NCI-H446 (cell line): ENCODE measurements at places on chromosomes 3 and 15.

GRCh38 chr15:89469426-89470096, 26.8 kb downstream of the RHCG start:
- no peak for DNase-seq

- no peak for DNase-seq
Observed at GRCh38 chr3:162338514-162338913, 841.9 kb downstream of the OTOL1 start.

- no peak for DNase-seq
Observed at GRCh38 chr15:63188247-63188925, 1.0 kb upstream of the RAB8B start.

DNA sequence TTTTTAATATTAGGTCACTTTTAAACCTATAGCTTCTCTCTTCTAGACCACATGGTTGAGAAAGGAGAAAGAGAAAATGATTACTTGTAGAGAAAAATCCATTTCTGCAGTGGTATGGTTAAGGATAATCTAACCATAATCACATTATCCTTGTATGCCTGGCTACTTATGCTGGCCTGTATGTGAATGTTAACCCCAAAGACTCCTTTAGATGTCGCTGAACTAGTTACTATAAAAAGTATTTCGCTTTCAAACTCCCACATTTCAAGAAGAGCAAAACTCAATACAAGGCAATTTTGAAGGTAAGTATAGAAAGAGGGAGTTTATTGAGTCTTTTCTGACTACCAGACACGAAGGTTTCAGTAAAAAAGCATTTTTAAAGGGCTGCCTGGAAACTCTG, 2.2 kb downstream of the KCTD6 start:
- DNase-seq, result no peak

DNA sequence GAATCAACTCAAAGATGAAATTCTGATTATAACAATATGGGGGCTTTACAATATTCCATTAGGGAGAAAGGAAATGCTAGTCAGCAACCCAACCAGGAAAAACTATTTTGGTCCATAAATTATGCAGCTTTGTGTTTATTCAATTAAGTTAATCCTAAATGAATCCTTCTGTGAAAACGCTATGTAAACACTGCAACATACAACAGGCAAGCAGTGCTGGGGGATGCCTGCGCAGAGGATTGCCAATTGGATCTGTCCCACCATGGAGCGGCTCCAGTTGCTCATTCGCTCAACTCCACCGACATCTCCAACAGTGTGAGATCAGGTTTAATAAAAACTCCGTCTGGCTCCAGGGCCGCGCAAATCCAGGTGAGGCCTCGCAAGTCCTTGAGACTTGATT, 290.5 kb upstream of the VEPH1 start:
- DNase-seq, result peak; percentile 31

DNA sequence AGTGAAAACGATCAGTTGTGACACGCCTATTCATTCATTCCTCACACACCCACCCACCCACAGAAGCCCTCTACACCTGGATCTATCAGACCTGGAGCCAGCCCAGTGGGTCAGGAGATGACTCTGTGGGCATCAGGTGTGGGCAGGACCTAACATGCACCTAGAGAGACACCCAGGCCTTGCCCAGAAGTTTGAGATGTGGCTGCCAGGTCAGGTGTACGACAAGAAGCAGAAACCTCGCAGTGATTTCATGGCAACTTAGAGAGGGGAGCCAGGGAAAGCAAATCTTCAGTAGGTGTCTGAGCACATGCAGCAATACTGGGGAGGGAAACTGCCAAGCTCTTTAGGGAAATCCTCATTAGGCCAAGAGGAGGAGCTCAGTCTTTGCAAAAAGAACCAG, 264.7 kb upstream of the ROPN1 start:
- no peak for DNase-seq

- no peak for DNase-seq
Observed at GRCh38 chr3:55675478-55675877, 188.4 kb upstream of the WNT5A start.

DNA sequence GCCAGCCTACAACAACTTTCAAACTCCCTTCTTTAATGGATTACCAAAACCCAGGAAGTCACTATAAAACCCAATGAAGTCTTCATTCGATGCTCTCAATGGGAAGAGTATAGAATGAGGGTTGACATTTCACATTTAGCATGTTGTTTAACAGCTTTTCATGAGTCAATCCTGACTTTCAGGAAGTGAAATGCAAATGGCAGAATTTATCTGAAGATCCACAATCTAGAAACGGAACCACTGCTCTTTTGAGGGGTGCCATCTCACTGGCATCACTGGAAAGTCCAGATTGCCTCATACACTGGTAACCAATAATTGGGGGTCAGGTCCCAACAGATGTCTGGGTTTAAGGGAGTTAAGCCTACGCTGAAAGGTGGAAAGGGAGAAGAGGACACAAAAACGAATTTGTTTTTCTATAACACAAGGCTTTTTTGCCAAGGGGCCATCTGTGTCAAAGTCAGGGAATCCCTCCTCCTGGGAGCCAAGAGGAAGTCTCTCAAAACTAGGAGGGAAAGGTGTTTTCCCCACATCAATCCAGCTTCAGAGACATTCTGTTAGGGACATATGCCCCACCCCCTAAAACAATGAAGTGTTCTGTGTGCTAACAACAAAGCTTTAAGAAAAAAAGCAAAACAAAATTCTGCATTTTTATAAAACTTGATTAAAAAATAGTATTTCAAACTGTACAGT, 12.0 kb upstream of the ATP1B3 start:
- no peak for DNase-seq

- DNase-seq, result no peak
Observed at GRCh38 chr3:117230924-117231323, 521.3 kb downstream of the TUSC7 start.

GRCh38 chr3:62363275-62363674, 10.1 kb downstream of the FEZF2 start:
- DNase-seq, result no peak

- no peak for DNase-seq
Observed at GRCh38 chr3:29092348-29092747, 188.5 kb upstream of the RBMS3 start.

- no peak for DNase-seq
Observed at GRCh38 chr3:185328324-185329004, 34.5 kb upstream of the MAP3K13 start.

GRCh38 chr15:85711580-85712192, 83.0 kb downstream of the KLHL25 start:
- no peak for DNase-seq

DNA sequence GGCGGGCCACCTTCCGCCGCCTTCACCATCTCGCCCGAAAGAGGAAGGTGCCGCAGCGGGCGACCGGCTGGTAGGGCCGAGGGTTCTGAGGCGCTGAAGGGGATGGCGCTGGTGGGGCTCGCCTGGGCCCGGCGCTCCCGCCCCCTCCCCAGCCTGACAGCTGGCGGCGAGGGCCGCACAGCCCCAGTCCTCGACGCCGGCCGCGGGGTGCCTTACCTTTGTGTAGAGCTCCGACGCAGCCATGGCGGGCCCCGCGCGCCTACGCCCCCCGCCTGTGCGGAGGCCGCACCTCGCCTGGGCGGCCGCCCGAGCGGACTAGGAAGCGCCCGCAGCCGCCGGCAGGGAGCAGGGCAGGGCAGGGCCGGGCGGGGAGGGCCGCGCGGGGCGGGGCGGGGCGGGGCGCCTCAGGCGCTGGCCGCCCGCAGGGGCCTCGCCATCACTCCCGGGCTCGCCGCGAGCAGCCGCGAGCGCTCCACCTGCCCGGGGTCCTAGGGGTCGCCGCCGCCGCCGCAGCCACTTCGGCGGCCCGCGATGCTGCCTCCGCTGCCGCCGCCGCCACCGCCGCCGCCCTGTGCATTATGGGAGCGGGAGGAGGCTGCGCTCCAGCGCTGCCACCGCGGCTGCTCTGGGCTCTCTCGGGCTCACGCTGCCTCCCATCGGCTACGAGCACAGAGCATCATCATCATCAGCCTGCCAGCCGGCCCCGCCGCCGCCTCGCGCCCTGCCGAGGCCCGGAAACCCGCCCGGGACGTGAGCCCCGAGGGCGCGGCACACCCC, at the start of gene MYO5A:
Gene MYO5A, minus strand, starts transcription at position 317 of the 777 bp plus-strand sequence. Its CDS starts 74 bp downstream, at position 243.
- peak; percentile 17 for DNase-seq

- DNase-seq, result peak; percentile 76
Observed at GRCh38 chr3:148955544-148956346, 35.6 kb upstream of the GYG1 start.

- no peak for DNase-seq
Observed at GRCh38 chr15:77042955-77043920, 27.7 kb downstream of the TSPAN3 start.

DNA sequence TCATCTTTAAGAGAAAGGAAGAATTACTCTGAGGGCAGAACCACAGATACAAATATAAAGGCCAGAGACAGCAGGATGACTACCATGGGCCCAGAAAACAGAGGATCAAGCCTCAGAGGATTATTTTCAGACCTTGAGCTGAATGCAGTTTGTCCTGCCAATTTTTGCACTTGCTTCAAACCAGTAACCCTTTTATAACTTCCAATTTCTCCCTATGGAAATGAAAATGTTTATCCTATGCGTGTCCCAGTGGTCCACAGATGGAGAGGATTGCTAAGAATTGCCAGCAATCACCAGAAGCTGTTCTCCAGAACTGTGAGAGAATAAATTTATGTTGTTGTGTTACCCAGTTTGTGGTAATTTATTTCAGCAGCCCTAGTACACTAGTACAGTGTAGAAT, 26.4 kb upstream of the MME start:
- DNase-seq, result no peak

GRCh38 chr3:134466331-134466730, 19.5 kb downstream of the ANAPC13 start:
- DNase-seq, result no peak

- no peak for DNase-seq
Observed at GRCh38 chr3:111373861-111374260, 168.1 kb upstream of the CD96 start.

- no peak for DNase-seq
Observed at GRCh38 chr3:128207951-128208350, 54.7 kb downstream of the EEFSEC start.

DNA sequence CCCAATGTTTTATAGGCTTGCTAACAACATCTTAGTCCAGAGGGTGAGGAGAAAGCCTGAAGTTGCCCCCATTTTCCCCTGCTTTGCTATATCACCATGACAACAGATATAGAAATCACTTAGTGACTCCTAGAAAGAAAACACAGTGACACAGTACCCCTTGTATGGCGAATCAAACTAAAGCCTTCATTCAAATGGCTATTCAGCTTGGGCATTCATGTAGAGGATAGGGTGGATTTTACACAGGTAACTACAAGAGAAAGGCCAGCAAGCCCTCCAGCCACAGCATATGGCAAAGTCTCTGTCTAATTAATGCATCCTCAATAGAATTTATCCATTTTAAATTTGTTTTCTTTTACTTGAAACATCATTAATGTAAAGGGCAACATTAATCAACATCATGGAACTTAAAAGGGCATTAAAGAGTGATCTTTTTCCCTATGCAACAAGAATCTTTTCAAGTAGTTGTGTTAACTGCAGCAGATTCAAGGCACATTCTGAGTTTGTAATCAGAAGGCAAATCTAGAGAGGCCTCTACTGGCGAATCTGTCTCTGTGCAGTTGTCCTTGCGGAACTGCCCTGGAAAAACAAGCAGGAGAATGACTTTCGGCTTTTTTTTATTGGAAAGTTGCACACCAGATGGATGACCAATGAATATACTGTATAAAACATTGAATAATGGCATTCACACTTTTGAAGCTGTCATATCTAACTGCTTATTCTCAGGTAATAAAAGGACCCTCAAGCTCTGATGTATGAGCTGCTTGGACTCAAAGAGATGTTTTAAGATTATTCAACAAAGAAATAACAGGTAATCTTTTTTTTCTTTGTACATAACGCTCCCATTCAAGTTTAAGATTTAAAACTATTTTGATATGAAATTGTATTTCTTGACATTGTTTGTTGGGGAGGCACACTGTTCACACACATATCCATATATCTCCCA, 621.7 kb upstream of the AGTR1 start:
- DNase-seq, result peak; percentile 48

- no peak for DNase-seq
Observed at GRCh38 chr15:66784174-66784573, 82.1 kb downstream of the SMAD6 start.

DNA sequence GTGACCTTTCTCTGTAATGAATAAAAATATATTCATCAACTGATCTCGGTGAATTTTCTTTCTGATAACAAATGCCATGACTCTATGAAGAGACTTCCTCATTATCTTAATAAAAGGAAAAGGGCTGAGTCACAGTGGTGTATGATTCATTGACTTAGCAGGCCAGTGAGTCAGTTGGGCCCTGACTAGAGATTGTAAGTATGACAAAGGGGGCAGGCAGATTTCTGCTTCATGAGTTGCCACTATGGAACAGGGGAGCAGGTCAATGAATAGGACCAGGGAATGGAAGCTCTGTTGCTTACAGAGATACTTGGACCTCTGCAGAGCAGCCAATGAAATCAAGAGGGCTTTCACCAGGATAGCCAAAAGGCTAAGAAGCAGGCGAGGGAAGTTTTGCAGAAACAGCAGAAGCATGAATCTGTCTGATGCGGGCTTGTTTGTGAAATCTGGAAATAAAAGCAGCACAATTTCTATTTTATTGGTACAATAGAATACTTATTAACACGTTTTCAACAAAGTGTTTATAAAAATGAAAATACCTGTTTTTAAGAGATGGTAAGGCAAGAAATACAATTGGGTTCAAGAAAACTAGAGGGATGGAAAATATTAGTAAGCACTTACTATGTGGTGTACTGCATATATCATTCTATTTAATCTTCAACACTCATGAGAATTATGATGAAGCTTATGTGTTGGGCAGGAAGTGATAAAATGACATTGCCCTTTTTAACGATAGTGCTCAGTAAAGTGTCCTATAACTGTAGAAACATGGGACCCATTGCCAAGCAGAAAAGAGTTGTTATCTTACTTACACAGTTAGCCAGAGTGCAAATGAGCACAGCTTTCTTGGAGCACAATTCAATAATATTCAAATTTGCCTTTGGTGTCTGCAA, 169.8 kb upstream of the MYRIP start:
- DNase-seq, result no peak

DNA sequence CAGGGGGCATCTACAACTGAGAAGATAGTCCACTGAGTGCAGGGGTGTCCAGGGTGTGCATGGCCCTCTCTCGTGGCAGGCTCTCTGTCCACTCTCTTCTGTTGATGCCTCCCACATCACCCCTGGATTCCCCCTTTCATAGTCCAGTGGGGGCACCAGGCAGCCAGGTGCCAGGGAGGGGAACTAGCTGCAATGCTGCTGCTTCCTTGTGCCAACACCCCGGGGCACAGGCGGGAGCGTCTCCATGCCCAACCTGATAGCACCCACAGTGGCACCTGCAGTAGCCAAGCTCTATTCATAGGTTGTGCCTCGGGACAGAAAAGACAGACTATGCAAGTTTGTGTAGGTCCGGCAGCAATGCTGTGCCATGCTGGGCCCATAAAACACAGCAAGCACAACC, 11.7 kb downstream of the DUOX2 start:
- DNase-seq, result no peak

- no peak for DNase-seq
Observed at GRCh38 chr3:72810063-72810462, 38.2 kb downstream of the SHQ1 start.

DNA sequence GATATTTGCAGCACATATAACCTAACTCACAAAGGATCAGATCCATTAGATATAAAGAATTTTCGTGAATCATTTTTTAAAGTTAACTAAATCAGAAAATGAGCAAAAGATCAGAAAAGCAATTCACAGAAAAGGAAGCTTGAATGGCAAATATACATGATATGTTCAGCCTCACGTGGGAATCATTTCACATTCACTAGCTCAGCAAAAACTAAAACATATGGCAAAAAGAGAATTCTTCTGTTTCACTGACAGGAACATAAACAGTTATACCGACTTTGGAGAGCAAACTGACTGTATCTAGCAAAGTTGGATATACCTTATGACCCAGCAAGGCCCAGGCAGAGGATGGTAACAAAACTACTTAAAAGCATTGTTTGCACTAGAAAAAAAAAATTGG, 34.0 kb upstream of the NR2E3 start:
- DNase-seq, result no peak

- no peak for DNase-seq
Observed at GRCh38 chr3:112122870-112123269, 10.2 kb downstream of the GCSAM start.
